Activated T-cell treated with anti-CD3 and anti-CD28 coated beads for 48 hours (primary cell): ENCODE measurements at places on chromosomes 2 and 18.
A peak's percentile ranks its signal among the peaks of the same experiment; 100 is the strongest.

- no peak for DNase-seq
Observed at GRCh38 chr2:3440477-3440876, 61.0 kb downstream of the TRAPPC12 start.

GRCh38 chr2:150427298-150427697 is 60.2 kb downstream of the RND3 start:
- no peak for DNase-seq

GRCh38 chr2:37832590-37833197 is 92.4 kb upstream of the RMDN2 start:
- peak; percentile 66 for DNase-seq

DNA sequence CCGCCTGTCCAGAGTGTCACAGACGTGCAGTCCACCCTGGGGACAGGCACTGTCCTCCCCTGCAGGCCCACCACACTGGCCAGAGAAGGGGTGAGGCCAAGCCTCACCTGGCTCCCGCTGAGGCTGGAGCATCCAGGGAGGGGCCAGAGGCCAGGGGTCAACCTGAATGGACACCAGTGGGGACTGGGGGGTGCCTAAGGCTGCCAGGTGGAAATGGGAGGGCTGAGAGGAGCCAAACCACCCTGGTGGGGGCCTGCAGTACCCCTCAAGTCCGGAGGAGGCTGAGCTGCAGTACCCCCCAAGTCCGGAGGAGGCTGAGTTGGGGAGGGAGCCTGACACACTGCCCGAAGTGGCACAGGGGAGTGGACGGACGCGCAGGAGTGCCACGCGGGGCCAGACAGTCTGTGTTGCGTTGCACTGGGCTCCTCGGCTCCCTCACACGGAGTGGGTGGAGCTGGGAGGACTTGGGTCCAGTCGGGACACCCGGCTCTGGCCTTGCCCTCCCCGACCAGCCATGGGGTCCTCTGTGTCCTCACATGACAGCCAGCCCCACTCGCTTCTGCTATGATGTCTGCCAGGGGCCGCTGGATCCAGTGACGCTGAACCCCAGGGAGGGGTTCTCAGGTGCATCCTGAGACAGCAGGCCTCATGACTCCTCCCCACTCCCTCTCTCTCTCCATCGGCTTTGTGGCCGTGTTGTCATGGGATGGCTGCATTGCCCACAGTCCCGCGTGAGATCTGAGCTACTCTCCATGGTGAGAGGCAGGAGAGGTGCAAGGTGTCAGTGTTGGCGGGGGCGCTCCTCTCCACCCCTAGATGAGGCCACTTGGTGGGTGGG is 22.3 kb upstream of the GPC1 start:
- DNase-seq: no peak

DNA sequence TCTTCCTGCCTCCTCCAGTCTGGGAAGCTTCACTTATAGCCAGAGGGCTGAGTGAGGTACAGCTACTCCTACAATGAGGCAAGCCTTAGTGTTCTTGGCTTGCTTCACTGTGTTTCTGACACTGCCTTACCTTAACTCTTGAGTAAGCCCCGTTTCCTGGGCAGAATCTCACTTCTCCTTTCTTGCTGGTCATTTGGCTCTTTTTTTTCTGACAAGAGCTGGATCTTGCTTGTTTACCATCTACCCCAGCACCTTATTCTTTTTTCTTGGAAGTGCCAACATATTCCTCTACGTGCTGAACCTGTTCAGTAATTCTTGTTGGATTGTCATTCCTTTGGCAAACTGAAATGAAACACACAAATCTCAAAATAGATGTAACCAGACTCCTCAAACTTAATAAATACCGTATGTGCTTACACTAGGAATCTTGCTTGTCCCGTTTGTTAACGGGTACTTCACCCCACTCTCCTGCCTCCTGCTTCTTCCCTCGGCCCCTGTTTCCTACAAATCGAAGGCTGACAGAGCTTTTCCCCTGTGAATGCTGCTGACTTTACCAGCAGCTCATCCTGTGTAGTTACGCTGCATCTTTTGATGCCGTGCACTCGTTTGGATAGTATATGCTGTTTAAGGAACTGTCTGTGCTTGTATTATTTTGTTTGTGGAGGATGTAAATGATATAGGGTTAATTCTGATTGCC is 132.2 kb downstream of the FMNL2 start:
- no peak for DNase-seq

DNA sequence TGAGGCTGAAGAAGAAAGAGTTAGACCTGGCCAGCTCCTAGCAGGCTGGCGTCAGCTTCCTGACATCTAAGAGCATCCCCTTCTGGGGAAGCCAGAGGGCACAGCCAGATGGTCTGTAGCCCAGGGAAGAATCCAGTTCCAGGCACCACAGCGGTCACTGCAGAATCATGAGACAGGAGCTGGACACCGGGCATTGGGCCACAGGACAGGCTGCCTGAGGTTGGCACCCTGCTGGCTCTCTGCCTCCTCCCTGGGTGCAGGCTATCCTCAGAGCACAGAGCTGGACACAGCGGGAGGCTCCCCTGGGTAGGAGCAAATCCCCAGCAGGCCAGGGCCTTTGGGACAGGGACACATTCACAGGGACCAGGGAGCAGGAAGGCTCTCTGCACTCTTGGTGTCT is 19.8 kb upstream of the ATOH8 start:
- DNase-seq: no peak

GRCh38 chr18:7871560-7872456 is 304.7 kb downstream of the PTPRM start:
- no peak for DNase-seq

DNA sequence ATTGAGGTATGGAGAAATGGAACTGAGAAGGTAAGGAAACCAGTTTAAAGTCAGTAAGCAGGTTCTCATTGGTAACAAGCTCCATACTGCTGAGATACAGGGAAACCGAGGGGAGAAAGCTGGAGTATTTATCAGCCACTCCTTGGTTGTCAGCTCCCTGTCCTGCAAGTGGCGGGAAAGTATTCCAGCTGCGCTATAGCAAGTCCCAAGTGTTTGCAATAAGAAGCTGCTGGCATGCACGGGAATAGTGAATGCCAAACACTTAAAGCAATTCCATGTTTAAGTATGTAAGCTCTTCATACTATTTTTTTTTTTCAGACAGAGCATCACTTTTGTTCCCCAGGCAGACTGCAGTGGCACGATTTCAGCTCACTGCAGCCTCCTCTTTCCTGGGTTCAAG is 1601.1 kb downstream of the SUCLG1 start:
- no peak for DNase-seq

DNA sequence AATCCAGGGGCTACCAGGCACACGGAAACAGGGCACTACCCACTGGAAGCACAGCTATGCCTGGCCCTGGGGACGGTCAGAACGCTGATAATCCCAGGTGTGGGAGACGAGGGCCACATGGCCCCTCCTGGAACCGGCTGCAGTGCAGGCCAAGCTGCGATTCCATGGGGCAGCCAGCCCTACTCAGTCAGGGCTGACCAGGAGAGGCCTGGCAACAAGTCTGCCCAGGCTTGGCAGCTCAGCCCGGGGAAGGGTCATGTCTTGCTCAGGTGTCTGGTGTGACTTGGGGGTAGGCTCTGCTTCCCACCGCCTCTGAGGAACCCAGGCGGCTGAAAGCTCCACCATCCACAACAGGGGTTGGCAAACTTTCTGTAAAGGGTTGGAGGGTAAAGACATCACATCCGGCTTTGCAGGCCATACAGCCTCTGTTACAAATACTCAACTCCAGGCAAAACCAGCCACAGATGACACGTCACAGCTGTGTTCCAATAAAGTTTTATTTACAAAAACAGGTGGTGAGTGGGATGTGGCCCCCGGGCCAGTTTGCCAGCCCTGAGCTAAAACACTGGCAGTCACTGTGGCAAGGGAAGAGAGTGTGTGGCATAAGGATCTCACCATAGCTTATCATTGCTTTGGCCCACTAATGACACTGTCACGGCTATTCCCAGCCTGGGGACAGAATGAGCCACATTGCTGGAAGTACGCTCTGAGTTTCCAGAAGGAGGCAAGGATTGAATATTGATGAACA is 85.2 kb downstream of the NDUFA10 start:
- no peak for DNase-seq

- DNase-seq: no peak
Observed at GRCh38 chr18:46736135-46736534, 20.7 kb downstream of the ST8SIA5 start.

GRCh38 chr2:100237770-100238169 is 84.5 kb downstream of the LONRF2 start:
- DNase-seq: no peak

GRCh38 chr2:1674766-1675397 is 69.4 kb downstream of the PXDN start:
- DNase-seq: no peak

- no peak for DNase-seq
Observed at GRCh38 chr2:134718023-134718816, 580 bp downstream of the TMEM163 start.

- DNase-seq: no peak
Observed at GRCh38 chr2:240411261-240412160, 24.0 kb upstream of the GPC1 start.

DNA sequence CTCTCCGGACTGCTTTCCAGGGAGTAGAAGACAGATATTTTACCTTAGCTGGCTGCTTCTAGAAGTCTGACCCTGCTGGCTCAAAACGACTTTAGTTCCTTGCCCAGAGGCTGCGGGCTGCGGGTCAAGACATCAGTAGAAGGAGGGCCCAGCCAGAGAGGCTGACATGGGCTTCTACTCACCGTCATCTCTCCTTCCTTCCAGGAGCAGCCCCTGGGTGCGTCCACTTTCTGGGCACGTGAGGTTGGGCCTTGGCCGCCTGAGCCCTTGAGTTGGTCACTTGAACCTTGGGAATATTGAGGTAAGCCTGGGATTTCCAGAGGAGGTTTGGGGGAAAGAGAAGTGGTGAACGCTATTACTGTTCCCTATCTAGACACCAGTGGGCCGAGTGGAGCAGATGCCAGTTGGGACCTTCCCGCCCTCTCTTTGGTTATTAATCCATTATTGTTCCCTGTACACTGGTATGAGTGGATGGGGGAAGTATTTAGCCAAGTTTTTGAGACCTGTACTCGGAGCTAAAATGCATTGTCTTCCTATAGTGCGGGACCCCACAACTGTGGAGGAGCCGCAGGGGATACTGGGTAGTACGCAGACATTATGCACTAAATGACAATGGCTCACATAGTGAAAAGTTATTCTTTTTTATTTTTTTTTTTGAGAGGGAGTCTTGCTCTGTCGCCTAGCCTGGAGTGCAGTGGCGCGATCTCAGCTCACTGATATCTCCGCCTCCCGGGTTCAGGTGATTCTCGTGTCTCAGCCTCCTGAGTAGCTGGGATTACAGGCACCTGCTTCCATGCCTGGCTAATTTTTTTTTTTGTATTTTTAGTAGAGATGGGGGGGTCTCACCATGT is 26.3 kb upstream of the CASP8 start:
- no peak for DNase-seq

DNA sequence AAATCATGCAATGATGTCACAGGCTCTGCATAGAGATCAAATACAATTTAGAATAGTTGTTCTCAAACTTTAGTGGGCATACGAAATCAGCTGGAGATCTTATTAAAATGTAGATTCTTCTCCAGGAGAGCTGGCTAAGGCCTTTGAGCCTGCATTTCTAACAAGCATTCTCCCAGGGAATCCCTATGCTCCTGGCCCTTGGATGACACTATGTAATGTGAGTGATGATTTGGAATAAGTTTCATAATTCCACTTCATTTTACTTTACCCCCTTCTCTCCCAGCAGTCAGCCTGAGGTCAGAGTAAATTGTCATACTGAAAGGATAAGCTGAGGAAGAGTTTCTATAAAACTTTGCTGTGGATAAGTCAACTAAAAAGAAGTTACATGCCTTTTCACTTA is 189.1 kb downstream of the UBE2E3 start:
- DNase-seq: no peak

GRCh38 chr2:45070113-45070652 is 60.9 kb upstream of the SIX2 start:
- DNase-seq: no peak

DNA sequence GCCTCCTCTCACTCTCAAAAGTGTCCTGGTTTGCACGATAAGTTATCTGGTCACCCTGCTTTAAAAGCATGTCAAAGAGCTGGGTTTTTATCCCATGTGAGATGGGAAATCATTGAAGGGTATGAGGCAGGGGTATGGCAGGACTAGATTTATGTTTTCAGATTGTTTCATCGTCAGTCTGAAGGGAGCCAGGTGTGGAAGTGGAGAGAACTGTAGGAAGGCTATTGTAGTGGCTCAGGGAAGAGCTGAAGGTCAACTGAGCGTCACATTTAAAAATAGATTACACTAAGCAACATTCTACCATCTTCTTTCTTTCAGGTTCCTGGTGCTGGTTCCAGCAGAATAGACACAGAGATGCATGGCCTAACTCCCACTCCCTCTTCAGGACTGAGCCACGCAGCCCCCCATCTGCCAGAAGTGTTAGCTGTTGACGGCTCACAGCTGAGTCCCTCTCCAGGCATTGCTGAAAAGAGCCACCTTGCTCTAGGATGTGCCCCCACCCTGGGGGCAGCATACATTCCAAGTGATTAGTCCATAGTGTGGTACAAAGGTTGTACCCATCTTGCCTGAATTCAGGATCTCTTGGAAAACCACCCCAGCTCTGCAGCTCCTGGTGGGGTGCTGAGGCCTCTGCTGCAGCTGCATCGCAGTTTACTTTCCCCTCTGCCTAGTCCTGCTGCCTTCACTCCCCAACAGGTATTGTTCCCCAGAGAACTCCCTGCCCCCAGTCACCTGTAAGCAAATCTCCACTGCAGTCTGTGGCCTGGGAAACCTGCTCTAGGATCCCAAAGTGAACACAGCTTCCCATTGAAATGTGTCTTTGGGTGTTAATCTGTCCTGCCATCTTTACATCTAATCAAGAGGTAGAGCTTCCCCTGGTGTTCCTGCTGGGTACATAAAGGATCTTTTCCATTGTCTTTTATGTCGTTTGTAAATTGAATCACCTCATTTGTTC is 79.5 kb upstream of the KLF7 start:
- no peak for DNase-seq

- no peak for DNase-seq
Observed at GRCh38 chr18:27948986-27949385, 227.9 kb downstream of the CDH2 start.

- no peak for DNase-seq
Observed at GRCh38 chr18:56575819-56576663, 62.4 kb downstream of the TXNL1 start.

- DNase-seq: no peak
Observed at GRCh38 chr2:203871371-203871983, 3.9 kb downstream of the CTLA4 start.

DNA sequence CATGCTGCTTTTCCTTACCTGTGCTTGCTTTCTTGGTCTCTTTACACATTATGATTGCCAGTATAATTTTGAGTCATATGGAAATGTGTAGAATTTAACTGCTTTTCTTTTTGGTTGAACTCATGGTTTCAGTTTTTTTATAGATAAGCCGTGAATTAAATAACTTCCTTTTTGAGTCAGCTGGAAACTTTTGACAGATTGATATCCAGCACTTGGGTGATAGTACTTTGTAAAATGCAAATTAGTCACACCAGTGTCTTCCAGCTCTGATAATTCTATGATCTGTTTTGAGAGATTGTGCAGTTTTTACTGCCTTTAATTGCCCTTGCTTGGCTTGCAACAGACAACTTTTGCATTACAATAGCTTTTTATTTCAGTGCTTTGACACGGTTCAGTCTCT is 86.4 kb downstream of the NCOA1 start:
- no peak for DNase-seq

DNA sequence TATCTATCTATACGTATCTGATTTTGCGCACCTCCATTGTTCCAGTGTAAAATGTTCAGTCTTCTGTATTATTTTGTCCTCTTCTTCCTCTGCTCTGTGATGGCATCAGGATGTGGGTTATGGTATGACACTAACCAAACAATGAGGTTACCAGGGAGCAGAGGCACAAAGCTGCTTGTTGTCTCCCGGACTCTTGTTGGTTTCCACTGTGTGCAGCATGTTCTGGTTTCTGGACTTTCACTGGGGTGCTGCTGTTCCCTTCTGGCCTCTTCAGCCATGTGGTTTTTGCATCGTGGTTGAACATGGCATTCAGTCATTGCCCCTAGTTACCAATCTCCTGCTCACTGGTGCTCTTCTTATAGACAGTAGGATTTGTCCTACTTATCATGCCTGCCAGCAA is 665.9 kb downstream of the CBLN2 start:
- no peak for DNase-seq
